ENCODE measurements at places on chromosomes 16 and 17.

DNA sequence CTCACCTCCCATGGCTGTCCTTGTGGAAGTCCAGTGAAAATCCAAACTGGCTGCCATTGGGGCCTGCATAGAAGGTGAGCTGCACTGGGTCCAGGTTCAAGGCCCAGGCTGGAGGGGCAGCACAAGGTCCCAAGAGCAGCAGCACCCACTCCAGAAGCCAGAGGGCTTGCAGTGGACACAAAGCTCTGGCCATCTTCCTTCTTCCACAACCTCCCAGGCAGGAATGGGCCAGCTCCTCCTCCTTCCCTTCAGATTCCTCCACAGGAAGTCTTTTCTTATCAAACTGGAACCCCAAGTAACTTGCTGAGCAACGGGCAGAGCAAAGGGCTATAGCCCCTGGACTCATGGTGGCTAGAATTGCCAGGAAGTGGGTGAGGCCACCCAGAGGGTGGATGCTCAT, at the start of gene ITGA2B:
TSS of gene ITGA2B (minus strand) at position 369 of the 400 bp plus-strand sequence. CDS start at position 193, 176 bp downstream.
- no peak for DNase-seq

DNA sequence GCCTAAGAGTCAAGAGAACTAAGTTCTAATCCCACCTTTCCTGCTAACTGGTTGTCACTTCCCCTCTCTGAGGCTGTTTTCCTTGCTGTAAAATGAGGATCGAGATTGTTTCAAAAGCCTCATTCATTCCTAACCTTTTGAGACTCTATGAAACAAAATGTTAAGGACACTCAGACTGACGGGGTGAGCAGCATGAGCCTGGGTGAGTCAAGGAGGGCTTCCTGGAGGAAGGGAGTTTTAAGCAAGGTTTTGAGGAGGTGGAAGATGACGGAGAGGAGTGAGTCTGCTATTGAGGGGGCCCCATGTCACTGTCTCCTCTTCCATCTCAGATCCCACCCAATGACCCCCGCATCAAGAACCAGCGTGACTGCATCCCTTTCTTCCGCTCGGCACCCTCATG, 4.1 kb downstream of the EPX start:
- DNase-seq: no peak

DNA sequence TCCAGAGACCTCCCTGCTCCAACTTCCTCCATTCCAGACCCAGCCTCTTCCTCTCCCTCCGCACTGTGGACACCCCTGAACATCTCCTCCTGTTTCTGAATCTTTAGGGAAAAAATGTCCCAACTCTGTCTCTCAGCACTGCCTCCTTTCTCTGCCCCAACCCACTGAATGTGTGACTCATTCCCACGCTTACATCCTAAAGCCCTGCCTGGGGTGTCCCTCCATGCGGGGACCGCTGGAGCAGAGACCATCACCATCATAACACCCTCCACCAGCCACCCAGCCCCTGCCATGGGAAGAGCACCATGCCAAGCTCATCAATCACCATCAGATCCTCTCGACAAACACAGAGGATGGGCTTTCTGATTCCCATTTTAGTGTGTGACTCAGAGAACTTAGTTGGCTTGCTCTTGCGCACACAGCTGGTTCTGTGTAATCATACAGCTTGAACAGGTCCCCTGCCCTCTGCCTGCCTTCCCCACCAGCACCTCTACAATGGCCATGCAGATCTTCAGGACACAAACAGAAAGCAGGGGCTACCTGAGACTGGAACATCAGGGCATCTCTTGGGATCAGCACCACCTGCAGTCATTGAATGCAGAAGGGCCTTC, 10.7 kb downstream of the RPRML start:
- DNase-seq: no peak

DNA sequence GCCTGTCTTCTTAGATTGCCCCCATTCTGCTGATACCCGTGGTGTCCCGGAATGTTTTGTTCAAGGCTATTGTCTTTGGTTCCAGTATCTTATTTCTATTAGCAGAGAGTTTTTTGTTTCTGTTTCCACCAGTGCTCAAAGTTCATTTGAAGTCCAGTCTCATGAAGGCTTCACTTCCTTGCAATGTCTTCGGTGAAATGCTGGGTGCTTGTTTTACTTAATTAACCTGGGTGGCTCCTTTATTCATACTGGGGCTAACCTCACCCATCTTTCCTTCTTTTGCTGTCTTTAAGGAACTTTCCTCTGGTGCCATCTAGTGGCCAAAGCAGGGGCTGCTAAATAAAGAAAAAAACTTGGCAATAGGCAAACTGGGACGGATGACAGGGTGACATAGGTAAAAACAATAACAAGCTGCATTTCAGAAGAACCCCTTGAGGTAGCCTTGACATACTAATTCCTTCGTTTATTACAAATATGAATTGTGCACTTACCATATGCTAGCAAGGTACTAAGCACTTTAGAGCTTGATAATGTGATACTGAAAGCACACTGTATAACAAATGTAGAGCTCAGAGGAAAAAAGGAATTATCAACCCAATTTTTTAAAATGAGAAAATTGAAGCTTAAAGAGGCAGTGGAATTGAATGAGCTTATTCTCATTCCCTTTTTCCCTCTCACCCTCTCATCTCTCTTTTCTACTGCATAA, 2.8 kb upstream of the SMIM36 start:
- peak; percentile 50 for DNase-seq

DNA sequence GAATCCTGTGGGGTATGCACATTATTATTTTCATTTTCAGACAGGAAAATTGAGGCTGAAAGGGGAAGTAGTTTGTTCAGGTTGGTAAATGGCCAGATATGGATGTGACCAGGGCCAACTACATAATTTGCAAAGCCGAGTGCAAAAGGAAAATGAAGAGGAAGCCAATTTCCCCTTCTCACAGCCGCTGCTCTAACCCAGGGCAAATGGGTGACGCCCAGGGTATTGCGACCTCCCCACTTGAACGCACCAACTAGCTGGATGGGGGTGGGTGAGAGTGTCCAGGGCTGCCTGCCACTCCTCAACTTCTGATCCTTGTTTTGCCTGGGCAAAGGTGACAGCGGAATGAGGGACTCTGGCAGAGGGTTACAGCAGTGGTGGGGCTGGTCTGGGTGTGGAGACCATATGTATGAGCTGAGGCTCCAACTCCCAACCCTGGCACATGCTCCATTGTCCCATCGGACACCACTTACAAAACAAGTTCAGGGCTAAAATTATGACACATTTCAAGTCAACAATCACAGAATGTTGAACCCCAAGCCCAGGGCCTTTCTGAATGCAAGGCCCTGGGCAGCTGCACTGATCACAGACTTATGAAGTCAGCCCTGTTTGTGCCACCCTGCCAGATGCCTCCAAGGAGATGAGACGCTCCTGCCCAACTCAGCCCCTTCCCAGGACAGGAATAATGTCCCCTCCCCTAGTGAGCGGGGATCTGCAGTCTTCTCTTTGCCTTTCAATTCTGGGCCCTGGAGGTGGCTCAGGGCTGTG, 1.7 kb downstream of the ANKRD40CL start:
- DNase-seq: no peak

GRCh38 chr17:70621566-70621965, 452.2 kb downstream of the KCNJ2 start:
- DNase-seq: peak; percentile 23

DNA sequence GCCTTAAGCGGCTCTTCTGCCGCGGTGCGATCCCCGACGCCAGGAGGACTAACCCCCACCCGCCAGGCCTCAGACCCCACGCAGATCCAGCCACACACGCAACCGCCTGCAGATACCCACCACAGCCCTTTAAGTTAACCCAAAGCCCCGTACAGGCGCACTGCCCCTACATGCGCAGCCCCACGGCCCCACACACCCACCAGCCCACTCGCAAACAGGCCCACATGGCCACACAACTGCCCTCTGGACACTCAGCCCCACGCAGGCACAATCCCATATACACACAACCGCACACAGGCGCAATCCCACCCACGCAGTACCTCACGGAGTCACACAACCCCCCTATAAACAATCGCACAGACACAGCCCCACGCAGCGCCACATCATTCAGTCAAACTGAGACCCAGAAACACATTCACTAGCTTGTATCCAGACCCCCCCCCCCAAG, 41.7 kb downstream of the RAI1 start:
- DNase-seq: no peak

- DNase-seq: no peak
Measured at GRCh38 chr17:75417054-75417580, 11.6 kb upstream of the GRB2 start.

DNA sequence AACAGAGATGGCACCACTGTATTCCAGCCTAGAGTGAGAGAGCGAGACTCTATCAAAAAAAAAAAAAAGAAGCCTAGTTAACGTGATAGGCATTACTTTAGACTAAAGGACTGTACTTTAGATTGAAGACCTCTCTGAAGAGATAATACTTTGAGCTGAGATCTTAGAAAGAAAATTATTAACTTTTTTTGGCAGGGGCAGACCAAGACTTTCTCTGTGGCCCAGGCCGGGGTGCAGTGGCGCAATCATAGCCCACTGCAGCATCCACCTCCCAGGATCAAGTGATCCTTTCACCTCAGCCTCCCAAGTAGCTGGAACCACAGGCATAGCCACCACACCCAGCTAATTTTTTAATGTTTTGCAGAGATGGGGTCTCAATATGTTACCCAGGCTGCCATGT, 75.7 kb upstream of the TNRC6A start:
- no peak for DNase-seq

GRCh38 chr16:22614271-22614947, 103.7 kb downstream of the NPIPB5 start:
- DNase-seq: no peak

DNA sequence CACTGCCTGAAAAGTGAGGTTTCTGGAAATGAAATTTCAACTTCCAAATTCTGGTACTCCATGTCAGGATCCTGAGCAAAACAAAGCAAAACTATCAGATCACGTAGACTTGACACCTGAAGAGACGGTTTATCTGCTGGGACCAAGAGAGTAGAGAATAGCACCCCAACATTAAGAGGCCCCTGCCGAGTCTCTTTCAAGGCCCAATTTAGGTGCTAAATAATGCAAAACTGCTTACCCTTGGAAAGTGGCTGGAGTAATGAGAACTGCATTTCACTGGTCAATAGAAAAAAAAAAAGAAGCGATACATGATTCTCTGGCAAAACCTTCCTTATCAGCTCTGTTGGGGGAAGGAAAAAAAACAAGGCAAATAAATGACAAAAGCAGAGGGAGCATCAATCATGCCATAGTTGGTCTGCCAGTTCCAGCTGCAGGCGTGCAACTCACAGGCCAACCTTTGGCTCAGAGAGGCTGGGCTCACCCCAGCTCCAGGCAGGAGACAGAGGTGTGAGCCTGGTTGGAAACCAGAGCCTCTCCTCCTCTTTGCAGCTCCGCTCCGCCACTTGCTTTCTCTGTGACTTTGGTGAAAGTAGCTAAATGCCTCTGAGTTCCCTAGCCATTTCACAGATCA, 595.2 kb downstream of the TOX3 start:
- no peak for DNase-seq
